ENCODE measurements at places on chromosomes 5 and 9.

DNA sequence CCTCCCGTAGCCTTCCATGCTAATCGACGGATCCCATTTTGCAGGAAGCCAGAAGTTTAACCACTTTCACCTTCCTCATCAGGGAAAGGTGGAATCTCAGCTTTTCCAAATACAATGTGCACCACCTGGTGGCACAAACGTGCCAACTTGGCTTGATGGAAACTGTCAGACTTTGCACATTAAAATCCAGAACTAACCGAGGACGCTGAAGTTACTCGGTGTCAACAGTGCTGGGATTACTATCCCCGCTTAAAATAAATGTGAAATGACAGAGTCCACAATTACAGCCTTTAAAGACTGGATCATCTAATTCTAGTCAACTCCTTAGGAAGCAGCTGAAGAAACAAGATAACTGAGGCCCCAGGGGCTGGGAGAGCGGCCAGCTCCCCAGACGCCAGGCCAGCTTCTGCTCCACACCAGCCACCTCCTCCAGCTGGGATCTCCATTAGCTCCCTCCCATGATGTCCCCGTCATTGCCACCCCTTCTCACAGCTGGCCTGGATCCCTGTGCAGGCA, 50.1 kb upstream of the RETREG1 start:
- no peak for DNase-seq

DNA sequence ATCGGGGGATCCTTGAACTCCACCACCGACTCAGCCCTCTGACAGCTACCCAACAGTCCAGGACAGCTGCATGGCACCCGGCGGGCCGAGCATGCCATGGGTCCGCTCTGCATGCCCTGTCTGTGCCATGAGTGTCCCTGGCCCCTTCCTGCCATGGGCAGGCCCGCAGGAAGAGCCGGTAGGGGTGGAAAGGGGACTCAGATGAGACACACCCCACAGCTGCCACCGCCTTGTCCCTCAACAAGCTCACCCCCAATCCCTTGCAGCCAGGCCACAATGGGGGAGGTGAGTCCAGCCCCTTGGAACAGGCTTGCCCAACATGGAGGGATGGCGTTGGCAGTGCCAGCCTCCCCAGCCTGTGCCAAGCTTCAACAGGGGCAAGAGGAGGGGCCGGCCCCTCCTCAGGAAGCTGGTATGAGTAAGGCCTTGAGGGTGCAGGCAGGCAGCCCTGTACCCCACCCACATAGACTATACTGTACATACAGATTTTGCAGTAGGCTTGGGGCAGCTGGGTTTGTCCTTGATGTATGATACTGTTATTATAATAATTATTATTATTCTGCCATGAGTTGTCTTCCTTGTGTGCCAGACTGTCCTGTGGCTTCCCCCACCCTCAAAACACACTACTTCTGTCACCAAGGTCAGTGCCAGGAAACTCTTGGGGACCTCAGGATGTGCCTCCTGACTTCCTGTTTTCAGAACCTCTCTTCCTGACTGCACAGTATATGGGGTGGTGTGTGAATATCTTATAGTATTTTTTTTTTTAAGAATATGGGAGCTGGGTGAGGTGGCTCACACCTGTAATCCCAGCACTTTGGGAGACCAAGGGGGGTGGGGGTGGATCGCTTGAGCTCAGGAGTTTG, 12.0 kb upstream of the SLC34A1 start:
- DNase-seq = no peak

DNA sequence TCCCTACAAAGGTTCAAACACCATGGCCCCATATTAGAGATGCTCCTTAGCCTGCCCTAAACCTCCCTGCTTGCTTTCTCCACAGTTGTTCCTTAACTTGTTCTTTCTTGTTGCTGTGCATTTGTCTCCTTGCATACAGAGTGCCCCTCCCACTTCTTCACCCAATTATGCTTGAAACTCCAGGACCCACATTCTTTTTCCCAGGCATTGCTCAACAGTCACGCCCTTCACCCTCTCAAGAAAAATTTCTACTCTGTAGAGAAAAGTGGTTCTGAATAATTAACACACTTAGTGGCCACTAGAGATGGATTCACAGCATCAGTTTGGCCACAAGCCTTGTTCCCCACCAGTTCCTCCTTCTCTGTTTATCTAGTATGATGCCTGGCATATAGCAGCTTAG, 57.7 kb downstream of the NREP start:
- DNase-seq = no peak

DNA sequence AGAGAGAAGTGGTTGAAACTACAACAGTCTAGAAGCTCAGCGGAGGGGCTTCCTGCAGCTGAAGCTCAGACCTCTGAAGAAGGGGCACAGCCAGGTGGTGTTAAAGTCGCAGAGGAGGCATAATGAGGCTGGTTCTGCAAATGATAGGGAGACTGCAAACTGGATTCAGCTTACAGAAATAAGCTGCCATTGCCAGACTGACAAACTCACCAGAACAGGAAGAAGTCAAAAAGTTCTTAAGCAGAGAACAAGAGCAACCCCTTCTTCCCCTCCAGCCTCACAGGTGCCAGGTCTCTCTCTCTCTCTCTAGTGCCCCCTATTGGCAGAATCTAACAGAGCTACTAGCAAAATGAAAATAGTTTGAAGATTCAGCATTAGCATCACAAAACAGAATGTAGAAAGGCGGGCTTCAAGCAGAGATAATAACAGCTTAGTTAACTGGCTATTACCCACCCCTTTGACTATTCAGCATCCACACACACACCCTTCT, 76.7 kb downstream of the GRAMD2B start:
- no peak for DNase-seq

DNA sequence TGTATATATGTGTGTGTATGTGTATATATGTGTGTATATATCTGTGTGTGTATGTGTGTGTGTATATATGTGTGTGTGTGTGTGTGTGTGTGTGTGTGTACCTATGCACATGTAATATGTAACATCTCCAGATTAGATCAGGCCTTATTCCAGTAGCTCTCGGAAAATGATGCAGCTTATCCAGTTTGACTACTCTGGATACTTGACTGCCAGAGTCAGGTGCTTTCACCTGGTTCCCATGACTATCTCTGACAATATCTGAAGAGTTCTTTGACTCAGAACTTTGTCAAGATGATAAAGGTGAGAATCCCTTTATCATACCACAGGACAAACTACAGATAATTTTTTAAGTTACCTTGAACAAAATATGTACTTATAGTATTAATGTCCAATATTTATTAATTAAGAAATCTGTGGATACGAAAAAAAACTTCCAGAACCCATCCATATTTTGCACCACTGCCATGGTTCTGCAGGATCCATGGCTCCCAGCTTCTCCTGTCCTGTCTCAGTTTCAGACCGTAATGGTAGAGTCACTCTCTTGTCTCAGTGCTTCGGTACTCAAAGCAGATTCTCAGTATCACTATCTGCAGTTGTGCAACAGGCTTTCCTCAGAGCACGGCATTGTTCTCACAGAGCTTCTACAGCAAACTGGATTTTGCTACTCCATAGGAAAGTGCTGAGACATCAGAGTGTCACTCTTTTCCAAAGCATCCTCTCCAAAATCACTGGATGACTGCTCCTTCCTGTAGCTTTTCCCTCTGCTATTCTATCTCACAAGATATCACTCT, 164.4 kb upstream of the SLC12A2 start:
- DNase-seq = no peak

- no peak for DNase-seq
Measured at GRCh38 chr5:142828797-142829535, 58.8 kb downstream of the ARHGAP26 start.

DNA sequence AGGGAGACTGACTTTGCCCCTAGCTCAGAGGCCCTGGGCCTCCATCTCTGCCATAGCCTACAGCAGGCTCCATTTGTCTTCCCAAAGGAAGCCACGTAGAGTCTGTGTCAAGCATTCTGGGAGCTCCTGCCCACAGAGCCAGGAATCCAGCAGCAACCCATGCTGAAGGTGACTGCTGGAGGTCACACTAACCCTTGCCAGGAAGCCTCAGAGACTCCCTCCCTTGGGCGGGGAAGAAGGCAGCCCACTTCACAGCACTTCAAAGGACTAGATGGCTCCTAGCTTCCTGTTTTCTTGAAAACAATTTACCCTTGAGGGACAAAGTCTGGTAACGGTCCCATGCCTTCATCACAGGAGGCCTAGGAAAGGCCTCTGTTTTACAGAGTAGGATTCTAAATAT, 1.7 kb downstream of the CKMT2 start:
- DNase-seq = no peak

DNA sequence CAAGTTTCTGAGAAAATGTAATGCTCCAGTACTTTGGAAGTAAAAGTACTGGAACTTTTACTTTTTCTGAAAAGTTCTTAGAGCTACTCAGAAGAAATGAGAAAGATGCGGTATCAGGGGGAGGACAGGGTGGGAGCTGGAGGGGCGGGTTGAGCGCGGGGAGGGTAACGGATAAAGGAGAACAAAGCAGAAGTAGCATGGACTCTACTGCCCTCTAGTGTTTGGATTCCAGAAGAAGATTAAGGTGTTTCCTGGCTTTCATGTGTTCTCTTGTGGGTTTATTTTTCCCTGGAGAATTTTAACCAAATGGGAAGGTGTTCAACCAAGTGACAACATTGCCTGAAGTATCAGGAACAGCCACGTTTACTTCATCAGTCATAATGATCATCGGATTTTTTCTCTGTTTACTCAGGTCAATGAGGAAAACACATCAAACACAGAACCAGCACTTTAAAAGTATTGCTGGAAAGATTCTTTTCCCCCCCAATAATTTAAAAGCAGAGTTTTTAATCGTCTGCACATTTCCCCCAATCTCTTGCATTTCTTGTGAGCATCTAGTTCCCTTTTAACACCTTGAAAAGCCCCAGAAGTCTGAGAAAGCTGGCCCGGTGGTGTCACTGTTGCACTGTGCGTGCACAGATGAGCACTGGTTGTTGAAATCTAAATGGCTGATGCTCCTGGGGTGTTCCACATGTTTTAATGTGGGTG, 190.6 kb downstream of the MPDZ start:
- no peak for DNase-seq

DNA sequence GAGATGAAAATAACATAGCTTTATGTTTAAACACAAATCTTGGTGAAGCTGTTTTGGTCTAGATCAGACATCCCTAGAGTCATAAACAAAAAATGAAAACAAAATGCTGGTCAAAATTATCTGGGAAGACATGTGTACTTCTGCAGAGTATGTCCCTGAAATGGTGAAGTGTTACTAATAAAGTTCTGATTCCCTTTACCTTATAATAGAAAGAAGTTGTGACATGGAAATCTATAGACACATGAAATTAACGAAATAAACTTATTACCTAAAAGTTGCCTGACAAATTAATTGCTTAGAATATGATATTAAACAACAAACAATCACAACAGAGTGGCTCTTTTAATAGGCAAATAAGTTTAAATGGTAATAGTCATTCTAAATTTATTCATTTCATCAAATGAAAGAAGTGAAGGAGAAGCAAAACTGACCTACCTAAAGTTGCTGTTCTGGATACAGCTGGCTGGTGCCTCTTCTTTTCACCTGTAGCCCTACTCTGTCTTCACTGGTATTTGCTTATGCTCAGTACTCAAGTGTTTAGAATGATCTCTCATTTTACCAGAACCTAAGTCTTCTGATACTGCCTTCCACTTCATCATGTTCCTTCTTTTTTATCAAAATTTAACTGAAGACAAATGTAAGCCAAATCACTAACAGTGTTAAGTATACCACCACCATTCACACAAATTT, 38.8 kb downstream of the FNIP1 start:
- no peak for DNase-seq

DNA sequence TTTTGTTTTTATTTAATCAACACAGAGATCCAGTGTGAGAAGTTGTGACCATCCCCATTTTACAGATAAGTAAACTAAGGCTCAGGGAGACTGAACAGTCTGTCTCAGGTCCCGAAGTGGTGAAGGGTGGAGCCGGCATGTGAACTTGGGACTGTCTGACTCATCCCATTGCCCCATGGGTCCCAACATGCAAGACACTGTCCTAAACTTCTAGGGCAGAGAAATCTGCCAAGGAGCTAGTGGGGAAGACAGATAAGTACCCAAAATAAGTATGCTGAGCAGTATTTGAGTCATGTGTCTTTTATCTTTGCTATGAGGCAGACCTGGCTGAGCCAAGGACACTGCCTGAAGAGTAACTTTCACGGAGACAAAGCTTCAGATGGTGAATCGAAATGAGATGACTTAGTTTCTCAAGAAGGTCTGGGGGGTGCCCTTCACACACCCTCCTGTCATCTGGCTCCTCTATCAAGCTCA, 64.3 kb upstream of the SLC25A51 start:
- no peak for DNase-seq

DNA sequence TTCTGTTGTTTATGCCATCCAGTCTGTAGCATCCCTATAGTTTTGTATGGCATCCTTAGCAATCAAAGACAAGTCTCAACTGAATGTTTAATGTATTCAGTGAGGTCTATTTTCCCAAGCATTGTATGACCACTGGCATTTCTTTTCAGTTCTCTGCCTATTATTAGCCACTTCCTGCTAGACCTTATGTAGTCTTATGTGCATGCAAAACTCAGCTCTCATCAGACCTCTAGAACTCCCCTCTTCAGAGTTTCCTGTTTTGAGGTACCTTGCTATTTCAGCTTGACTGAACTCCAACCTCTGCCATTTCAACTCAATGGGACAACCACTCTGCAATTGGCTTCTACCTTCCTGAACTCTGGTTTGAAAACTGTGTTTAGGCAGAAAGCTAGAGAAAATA, 113.2 kb downstream of the SLC25A46 start:
- DNase-seq = no peak

DNA sequence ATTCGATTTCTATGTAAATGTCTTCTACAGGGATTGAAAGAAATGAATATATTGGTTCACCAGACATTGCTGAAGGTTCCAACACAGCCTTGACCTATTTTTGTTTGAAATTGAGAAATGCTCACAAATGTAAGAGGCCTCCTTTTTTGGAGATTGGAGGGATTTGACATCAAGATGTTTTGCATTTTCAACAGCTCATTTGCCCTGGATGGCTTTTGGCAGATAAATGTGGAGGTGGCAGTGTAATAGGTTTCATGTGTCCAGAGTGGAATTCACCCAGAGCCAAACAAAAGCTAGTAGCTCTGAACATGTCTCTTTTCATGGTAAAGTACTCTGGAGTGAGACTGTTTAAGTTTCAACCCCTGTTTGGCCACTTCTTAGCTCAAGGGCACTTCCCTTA, 77.3 kb downstream of the PALM2AKAP2 start:
- no peak for DNase-seq

DNA sequence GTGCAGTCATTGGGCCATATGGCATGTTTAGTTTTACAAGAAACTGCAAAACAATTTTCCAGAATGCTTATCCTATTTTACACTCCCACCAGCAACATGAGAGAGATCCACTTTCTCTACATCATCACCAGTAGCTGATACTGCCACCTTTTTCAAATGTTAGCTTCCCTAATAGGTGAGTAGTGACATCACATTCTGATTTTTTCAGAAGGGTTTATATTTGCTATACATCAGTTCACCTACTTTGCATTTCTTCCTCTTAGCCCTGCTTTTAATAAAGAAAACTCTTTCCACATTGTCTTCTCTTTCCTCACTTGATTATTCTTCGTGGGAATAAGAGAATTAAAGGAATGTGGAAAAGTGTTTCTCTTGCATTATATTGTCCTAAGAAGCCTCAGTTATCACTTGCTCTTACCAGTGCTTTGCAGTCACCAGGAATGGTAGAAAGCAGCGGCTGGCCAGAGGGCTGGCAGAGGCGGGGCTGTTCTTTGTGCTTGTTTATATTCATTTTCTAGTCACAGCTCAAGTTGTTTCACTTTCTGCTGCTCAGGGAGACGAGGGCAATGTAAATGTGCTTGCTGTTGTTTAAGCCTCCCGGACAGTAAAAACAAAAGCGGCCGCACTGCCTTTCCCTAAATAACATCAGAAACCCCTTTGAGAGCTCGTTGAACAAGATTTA, 164.8 kb downstream of the HSD17B3 start:
- no peak for DNase-seq

All from T-helper 1 cell (primary cell).